ENCODE measurements at places on chromosomes 4 and X.

DNA sequence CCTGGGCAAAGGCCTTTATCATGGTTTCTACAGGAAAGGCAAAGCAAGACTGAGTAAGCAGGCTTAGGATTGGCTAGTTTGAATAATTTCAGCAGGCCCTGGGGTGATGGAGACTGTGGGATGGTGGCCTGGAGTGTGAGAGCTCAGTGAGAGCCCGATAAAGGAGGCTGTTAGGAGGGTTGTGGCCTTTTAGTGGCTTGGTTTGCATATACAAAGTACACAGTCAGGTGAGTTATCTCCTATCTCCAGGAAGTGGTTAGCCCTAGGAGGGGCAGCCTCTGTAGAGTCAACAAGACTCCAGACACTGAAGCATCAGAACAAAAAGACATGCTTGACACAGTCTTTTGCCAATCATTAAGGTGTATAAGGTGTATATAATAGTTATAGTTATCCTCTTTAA is 157.2 kb downstream of the CFAP299 start:
- no peak for DNase-seq

DNA sequence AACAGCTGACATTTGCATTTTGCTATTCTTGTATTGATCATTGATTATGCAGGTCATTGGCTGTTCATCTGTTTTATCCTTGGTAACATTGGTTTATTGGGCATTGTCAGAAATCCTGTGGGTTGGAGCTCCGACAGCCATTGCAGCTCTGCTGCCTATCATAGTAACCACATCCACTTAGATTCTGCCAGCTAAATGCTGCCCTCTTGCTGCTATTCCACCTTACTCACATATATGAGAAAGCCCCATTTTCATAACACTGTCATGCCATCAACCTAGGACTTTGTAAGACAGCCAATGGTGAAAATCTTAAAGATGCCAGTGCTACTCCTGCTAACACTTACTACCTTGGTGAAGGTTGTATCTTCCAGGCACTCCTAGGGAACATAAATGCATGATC is 187.3 kb upstream of the CXCL13 start:
- no peak for DNase-seq

DNA sequence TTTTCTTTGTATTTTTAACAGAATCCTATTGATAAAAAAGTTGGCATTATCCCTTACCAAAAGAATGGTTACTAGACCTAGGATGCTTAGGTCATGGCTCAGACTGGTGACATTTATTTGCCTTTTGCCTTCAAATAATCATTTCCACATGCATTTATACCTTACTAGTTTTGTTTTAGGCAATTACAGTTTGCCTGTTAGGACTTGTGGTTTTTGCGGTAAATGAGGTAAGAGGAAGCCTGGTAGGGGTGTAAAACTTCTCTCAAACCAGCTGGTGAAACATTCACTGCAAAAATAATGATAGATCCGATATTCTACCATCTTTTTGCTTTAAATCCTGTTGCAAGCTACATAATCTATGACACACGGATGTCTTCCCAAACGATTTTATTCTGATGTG is 12.1 kb downstream of the LAMP2 start:
- DNase-seq: no peak

DNA sequence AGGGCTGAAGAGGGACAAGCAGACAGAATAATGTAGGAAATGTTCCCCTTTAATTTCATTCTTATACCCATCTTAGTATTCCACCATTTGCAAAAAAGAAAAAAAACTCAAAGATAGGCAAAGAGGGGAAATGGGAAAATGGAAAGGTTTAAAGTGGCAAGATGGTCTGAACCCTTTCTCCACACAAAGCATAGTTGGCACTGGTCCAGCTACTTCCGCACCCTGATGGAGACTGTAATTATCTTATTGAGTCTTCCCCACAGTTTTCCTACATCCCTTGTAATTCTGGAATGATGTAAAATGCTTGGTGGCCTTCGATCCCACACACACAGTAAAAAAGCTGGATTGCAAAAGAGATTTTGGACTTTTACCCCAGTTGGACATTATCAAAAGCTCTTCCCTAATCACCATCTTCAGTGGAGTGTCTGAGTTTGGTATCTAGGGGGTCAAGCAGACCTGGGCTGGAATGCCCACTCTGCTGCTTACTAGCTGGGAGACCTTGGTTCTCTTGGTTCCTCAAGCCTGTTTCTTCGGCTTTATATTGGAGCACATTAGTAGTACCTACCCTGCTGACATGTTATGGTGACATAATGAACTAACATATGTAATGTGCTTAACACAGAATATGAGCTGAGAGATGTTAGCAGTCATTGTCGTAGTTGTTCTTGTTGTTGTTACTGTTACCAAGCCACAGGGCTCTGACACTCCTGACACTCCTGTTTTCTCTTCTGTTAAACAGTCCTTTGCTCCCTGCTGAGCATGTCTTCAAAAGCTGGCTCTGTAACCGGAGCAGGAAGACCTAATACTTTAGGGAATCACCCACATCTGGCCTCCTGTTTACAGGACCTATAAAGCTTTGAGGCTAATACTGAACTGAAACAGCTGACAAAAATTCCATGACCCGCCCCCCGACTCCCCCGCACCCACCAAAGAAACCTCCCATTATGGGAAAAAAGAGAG is 4.7 kb downstream of the SRPX2 start:
- no peak for DNase-seq

GRCh38 chrX:7771788-7772438 is 71.1 kb upstream of the VCX start:
- DNase-seq: no peak

DNA sequence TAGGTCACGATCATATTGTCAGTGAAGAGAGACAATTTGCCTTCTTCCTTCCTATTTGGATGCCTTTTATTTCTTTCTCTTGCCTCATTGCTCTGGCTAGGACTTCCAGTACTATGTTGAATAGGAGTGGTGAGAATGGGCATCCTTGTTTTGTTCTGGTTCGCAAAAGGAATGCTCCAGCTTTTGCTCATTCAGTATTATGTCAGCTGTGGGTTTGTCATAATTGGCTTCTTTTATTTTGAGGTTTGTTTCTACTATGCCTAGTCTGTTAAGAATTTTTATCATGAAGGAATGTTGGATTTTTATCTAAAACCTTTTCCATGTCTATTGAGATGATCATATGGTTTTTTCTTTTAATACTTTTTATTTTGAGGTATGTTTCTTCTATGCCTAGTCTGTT is 152.3 kb upstream of the MAD2L1 start:
- no peak for DNase-seq

- no peak for DNase-seq
Observed at GRCh38 chr4:177478496-177478895, 36.3 kb upstream of the AGA start.

DNA sequence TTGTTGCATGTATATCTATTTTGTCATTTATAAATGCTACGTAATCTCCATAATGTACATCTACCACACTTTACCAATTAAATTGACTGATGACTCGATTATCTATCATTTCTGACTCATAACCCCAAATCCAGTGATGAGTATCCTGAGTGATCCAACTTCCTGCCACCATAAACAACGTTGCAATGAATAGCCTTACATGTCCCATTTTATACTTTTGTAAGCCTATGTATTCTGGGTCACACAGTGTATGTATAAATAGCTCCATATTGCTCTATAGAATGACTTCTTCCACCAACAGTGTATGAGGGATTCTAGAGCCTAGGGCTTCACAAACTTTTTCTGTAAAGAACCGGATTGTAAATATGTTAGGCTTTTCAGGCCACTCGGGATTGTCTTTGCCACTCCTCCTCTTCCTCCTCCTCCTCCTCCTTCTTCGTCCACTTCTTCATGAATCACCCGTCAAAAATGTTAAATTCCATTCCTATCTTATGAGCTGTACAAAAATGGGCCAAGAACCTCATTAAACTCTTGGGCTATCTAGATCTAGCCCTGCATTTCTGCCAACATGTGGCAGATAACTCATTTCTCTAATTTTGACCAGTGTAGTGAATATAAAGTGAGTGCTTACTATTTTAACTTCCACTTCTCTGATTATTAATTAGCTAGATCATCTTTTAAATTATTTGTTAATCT is 672.2 kb upstream of the AMOT start:
- DNase-seq: peak; percentile 50

GRCh38 chrX:71909956-71910355 is 689 bp upstream of the NHSL2 start:
- no peak for DNase-seq

- DNase-seq: no peak
Observed at GRCh38 chr4:172404676-172405075, 591.5 kb downstream of the GALNTL6 start.

DNA sequence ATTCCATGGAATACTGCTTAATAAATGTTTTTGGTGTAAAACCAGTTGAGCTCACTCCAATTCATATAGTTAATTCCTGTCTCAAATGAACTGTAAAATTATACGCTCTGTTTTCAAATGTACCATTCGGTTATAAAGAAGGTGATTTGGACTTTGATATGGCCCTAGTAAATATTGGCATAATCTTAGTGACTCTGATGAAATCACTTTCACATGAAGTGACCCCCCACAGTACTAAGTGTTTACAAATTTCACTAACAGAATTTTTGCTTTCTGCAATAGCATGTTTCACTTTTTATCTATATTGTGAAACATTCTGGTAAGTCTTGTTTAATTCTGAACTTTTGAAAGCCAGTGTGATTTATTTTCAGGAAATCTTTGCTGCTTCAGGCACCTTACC is 10.9 kb downstream of the GC start:
- no peak for DNase-seq

GRCh38 chr4:82282875-82283274 is 90.9 kb downstream of the HNRNPD start:
- no peak for DNase-seq

DNA sequence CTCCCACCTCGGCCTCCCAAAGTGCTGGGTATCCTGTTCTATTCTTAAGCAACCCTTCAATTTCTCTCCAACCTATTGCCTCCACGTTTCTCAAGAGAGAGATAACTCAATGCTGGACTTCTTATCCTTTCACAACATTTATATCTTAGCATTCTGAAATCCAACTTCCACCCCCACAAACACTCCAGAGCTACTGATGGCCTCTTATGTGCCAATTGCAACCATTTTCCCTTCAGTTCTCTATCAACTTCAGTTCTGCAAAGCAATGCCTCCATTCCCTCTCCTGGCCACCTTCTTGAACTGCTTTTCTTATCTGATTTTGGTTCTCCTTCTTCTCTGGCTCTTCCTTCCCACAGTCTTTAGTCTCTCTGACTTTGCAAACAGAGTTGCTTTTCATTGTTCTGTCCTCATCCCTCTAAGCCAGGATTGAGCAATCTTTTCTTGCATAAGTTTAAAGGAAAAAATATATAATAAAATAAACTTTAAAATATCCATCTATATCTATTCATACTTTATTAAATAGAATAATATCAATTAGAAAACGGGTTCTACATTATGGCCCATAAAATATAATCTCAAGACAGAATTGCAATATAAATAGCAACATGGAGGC is 3.6 kb upstream of the STBD1 start:
- no peak for DNase-seq

DNA sequence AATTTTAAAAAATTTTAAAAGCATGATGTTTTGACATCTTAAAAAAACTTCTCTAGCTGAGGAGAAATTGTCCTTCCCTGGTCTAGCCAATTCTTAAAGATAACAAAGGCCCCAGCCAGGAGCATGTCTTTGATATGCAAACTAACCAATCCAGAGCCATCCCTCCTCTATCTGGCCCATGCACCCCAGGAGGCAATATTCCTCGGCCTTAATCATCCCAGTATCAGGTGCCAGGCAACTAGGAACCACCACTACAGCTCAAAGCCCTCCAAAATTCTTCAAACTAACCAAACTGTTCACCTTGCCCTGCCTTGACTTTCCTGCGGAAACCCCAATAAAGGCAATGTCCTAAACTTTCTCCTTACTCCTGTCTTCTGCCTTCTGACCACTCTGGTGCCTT is 97.8 kb upstream of the USP9X start:
- DNase-seq: no peak

Measured in HS-27A (cell line).